ENCODE measurements at places on chromosomes 1 and 21. TPM values are rescaled to one million over a fixed set of nuclear protein-coding genes. Genes with fewer than 3 reads are reported as not detected.

Gene HAO2
- not detected for total RNA-seq

Gene CFHR5
- total RNA-seq = 0.72 TPM

Gene ACTN2
- total RNA-seq = 1.4 TPM

Gene NDUFV3
- total RNA-seq = 71.0 TPM

Gene NBPF8
- total RNA-seq = 6.0 TPM

Gene CR1
- total RNA-seq = 10.1 TPM

Gene RIIAD1
- 4.1 TPM for total RNA-seq

Gene OR2G6
- total RNA-seq = 2.2 TPM

Gene DISC1
- total RNA-seq = 17.3 TPM

Gene AMY1C
- total RNA-seq = not detected

Gene SLC44A5
- total RNA-seq = 5.3 TPM

Gene REN
- total RNA-seq = not detected

Gene C1orf115
- total RNA-seq = 3.4 TPM

Gene GPR37L1
- total RNA-seq = 0.24 TPM

Gene GNG12
- 153 TPM for total RNA-seq

Gene ERVH48-1
- total RNA-seq = not detected

Gene GUCA2B
- total RNA-seq = not detected

Gene SRGAP2C
- total RNA-seq = 33.5 TPM

Gene RPTN
- total RNA-seq = 1.7 TPM

Gene MX2
- 14.2 TPM for total RNA-seq

Gene FCER1A
- 2.9 TPM for total RNA-seq

Gene ARHGAP30
- 4.6 TPM for total RNA-seq

Gene RAB25
- total RNA-seq = 2.2 TPM

Gene SGIP1
- 4.3 TPM for total RNA-seq

Gene OR2T33
- 2.6 TPM for total RNA-seq

Gene EPHX1
- total RNA-seq = 16.9 TPM

Gene BROX
- 23.8 TPM for total RNA-seq

Gene IL19
- not detected for total RNA-seq

Gene DEPDC1
- total RNA-seq = 10.8 TPM

Gene IQGAP3
- 4.6 TPM for total RNA-seq

Gene NHLH1
- 2.6 TPM for total RNA-seq

Gene ZBTB8A
- total RNA-seq = 16.1 TPM

Gene TTLL10
- not detected for total RNA-seq

Gene TMOD4
- total RNA-seq = not detected

Gene GBP7
- total RNA-seq = not detected

Gene GJA9
- 1.7 TPM for total RNA-seq

Gene C1orf185
- total RNA-seq = 1.9 TPM

Gene DDR2
- total RNA-seq = 69.6 TPM

Gene UTS2
- 5.3 TPM for total RNA-seq
